ENCODE measurements at places on chromosomes 7 and 10.

DNA sequence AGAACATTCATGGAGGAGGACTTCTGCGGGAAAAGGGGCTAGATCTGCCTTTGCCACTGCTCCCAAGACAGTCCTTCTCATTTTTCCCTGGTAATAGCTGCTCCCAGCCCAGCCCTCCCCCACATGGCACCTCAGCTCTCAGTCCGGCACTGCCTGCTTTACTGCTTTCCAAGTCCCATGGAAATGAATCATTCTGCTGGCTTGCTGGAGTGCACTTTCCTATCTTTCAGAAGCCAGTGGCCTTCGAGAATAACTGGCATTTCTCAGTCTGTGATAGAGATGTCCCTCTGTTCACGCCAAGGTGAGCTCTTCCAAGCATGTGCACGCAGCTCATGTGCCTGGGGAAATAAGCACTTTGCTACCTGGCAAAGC is 61.4 kb downstream of the SYPL1 start:
- no peak for DNase-seq

GRCh38 chr7:89687211-89687610 is 467.1 kb upstream of the STEAP1 start:
- DNase-seq = no peak

GRCh38 chr7:157488281-157488680 is 151.5 kb downstream of the DNAJB6 start:
- DNase-seq = no peak

DNA sequence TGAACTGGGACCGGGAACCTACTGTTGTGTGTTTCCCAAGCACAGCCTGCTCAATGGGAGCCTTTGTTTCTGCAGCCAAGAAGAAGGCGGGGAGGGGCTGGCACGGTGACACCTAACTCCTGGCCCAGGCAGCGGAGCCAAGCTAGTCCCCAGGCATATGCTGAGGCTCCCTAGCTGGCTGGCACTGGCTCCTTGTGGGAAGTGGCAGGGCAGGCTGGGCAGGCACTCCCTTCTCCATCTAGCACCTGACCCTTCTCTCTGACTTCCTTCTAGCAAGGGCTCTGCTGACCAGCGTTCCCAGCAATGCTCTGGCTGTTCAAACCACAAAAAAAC is 325.0 kb downstream of the PLXNA4 start:
- no peak for DNase-seq

- no peak for DNase-seq
Observed at GRCh38 chr7:159121068-159121467, 23.6 kb downstream of the VIPR2 start.
